Activated CD4-positive, alpha-beta T cell treated with anti-CD3 and anti-CD28 coated beads for 24 hours (primary cell): ENCODE measurements at places on chromosomes 5 and 9.

DNA sequence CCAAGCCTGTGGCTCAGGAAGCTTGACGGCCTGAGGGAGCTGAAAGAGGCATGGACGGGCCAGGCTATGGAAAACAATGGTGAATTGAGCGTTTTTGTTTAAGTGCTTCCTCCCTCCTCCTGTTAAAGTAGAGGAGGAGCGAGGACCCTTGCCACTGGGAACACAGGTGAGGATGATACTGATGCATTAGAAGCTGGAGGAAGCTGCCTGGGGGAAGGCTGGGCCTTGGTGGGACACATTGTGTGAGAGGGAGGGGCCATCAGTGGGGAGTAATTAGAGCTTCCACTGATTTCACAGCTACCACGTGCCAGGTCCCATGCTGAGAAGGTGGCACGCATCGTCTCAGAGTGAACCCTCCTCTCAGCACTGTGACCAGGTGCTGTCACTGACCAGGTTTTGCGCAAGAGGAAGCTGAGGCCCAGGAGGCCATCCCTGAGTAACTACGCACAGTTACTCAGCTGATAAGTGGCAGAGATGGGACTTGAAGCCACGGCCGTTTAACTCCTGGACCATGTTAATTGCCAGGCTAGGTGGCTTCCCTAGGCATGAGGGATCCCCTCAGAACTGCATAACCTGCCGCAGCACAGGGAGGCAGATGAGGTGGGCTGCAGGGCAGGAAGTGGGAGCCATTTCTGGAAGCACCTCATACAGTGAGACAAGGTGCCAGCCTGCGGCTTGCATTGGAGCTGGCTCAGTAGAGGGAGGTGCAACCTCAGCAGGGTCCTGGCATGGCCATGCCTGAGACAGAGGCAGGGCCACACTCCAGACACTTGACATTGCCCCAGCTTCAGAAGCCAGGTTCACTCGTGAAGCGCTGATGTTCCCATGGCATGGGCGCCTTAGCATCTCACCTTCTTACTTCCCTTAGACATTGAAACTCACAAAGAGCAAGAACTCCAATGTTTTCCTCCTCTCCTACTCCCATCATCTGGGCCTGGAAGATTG, 195.3 kb upstream of the MVB12B start:
- DNase-seq = no peak

GRCh38 chr5:77031891-77032290, 1.7 kb downstream of the AGGF1 start:
- no peak for DNase-seq

DNA sequence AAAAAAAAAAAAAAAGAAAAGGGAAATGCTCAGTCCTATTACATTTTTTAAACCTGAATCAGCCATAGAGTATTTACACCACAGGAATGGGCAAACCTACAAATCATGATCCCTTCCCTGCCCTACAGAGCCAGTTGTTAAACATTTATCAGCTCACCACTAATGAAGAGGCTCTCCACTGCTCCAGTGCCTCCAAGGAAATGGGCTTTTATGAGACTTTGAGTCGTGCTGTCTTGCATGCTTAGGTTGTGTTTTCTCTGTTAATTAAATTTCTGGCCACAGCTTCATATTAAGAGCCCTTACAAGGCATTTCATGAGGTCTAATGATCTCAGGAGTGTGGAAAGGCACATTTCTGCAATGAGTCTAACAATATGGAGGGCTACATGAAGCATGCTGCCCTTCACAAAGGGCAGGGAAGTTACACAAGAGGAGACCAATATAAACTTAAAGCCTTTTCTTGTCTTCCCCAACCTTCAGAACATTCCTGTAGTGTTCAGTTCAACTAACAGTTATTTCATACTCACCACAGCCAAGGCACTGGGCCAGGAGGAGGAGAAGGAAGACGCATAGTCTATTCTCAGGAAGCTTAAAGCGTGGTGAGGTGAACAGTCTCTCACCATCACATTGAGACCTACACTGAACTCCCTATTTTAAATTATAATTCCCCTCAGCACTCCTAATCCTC, 140.1 kb upstream of the ABCA1 start:
- DNase-seq = no peak

GRCh38 chr5:143693651-143694252, 118.2 kb upstream of the HMHB1 start:
- no peak for DNase-seq

GRCh38 chr5:68419637-68420452, 204.3 kb downstream of the PIK3R1 start:
- no peak for DNase-seq

GRCh38 chr9:19551124-19551929, 142.5 kb downstream of the ACER2 start:
- DNase-seq = no peak

GRCh38 chr5:145072889-145073288, 762.3 kb downstream of the PRELID2 start:
- DNase-seq = no peak

GRCh38 chr5:151328734-151329133, 18.6 kb downstream of the SLC36A2 start:
- DNase-seq = no peak

DNA sequence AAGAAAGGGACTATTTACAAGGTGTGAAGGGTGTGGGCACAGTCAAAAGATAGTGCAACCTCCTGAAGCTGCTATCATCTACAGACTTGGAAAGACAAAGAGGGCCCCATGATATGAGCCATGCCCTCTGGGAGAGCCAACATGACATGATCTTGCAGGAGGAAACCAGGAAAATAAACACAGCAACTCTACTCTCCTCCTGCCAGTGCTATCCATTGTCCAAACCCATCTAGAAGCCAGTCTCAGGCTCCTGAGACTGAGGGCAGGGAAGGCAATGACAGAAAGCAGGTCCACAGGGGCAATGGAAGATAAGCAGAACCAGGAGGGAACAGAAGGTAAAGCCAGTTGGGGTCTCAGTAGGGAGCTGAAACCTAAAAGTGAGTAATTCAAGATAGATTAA, 37.1 kb downstream of the PLPP1 start:
- DNase-seq = no peak

DNA sequence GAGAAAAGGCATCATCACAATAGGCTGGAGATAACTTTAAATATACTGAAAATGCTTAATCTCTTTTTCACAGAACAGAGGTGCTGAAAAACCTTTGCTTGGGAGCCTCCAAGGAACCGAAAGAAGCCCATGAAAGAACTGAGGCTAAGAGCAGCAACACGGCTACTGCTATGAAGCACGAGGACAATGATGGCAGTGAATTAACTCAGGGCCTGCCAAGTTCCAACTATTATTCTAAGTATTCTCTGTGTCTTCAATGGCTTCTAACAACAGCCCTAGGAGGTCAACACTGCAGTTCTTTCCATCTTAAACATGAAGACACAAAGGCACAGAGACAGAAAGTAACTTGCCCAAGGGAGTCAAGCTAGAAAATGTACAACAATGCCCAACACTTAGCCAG, 293.0 kb upstream of the DAP start:
- no peak for DNase-seq

DNA sequence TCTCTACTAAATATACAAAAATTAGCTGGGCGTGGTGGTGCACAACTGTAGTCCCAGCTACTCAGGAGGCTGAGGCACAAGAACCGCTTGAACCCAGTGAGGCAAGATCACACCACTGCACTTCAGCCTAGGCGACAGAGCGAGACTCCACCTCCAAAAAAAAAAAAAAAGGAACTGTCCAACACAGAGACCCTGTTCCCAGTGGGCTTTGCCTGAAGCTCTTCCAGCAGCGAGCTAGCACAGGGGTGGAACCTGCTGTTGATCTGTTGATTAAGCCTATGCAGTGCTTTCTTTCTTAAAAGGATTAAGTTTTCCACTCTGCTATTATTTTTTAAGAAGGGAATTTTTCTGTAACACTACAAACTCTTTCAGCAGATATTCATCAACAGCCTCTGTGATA, 171.0 kb upstream of the TUT7 start:
- DNase-seq = no peak

- DNase-seq = no peak
These were observed 37.3 kb downstream of the MED27 start for GRCh38 chr9:132042324-132042723.

- DNase-seq = no peak
These were observed 41.0 kb upstream of the TMEM252 start for GRCh38 chr9:68581696-68582095.

DNA sequence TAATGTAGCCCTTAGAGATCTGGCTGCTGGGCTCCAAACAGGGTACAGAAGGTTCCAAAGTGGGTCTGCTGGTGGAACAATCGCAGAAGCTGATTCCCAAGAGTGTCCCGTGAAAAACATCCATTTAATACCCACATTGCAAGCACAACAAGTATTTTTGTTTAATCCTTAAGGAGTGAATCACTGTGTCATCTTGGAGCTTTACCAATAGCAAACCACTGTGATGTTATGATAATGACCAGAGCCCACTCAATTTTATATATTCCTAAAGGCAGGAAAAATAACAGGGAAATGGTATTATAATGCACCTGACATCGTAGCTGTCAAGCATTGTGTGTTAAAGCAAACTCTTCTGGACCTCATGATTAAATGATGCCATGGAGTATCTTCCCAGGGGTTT, 291.9 kb downstream of the FBXL7 start:
- no peak for DNase-seq
